ENCODE measurements at places on chromosomes 2 and 18.
A peak's percentile ranks its signal among the peaks of the same experiment; 100 is the strongest.

DNA sequence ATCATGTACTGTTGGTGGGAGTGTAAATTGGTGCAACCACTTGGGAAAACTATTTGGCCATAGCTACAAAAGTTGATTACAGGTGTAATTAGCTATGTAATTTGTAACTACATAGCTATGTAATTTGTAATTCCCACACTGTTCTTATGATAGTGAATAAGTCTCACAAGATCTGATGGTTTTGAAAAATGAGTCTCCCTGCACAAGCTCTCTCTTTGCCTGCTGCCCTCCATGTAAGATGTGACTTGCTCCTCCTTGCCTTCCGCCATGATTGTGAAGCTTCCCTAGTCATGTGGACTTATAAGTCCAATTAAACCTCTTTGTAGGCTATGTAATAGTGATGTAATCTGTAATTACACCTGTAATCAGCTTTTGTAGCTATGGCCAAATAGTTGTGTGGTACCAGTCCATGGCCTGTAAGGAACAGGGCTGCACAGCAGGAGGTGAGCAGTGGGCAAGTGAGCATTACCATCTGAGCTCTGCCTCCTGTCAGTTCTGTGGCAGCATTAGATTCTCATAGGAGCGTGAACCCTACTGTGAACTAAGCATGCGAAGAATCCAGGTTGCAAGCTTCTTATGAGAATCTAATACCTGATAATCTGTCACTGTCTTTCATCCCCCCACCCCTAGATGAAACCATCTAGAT is 133.7 kb upstream of the COPS8 start:
- no peak for DNase-seq

GRCh38 chr2:133317178-133317577 is 251.1 kb downstream of the NCKAP5 start:
- DNase-seq = no peak

DNA sequence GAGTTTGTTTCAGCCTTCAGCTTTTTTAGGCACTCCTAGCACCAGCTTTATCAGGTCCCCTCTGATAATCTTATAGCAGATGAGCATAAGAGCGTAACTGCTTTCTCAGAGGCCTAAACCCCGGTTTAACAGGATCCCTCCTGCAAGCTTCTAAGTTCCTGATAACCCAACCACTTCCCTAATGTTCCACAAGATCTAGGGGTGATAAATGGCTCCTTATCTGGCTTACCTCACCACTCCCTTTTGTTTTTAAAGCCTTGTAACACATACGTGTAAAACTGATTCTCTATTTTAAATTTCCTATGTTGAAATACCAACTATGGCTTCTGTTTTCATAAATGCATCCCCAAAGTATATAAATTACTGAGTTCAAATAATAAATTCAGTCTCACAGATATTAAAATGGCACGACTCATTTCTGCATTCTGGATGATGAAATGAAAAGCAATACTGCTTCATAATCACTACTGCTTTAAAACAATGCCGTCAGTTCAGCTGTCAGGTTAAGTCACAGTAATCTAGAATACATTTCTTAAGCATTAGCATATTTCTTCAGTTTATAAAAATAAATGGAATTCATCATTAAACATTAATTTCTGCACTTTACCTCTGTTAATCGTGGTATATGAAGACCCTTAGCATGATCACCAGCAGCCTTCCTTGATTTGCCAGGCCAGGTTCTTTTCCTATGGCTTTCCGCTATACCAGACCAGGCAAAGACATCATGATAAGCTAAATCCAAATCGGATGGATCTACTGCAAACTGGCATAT is 126.3 kb downstream of the C2orf74 start:
- peak; percentile 19 for DNase-seq

GRCh38 chr2:41572154-41572553 is 475.7 kb upstream of the PKDCC start:
- DNase-seq = no peak

- no peak for DNase-seq
Measured at GRCh38 chr2:30217644-30218337, 13.5 kb upstream of the LBH start.

- DNase-seq = no peak
Measured at GRCh38 chr2:96437512-96437911, 67.6 kb downstream of the NEURL3 start.

- peak; percentile 81 for DNase-seq
Measured at GRCh38 chr18:73785300-73785699, 362.3 kb downstream of the FBXO15 start.

DNA sequence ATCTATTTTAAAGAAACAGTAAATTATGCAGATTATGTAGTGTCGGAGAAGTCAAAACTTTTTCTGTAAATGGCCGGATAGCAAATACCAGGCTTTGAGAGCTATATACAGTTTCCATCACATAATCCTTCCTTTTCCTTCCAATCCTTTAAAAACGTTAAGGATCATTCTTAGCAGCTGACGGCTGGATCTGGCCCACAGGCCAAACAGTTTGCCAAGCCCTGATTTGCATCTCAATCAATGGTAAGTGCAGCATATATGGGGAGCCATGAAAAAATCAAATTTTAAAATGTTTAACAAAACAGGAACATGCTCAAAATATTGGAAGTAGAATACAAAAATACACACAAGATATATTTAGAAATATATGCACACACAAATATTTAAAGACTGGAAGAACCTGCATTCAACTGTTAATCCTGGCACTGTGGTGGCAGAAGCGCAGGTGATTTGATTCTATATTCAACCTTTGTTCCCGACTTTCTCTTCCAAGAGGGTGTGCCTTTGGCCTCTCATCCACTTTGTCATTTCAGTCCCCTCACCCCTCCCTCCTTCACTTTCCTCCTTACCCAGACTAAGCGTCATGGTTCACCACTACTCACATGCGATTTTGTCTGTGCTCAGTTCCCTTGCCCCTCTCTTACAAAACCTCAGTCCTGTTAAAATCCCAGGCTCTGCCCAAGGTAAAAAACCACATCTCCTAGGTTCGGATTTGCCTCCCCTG is 27.3 kb downstream of the NDUFA10 start:
- DNase-seq = no peak

GRCh38 chr2:121237980-121238665 is 46.9 kb downstream of the TFCP2L1 start:
- peak; percentile 33 for DNase-seq

DNA sequence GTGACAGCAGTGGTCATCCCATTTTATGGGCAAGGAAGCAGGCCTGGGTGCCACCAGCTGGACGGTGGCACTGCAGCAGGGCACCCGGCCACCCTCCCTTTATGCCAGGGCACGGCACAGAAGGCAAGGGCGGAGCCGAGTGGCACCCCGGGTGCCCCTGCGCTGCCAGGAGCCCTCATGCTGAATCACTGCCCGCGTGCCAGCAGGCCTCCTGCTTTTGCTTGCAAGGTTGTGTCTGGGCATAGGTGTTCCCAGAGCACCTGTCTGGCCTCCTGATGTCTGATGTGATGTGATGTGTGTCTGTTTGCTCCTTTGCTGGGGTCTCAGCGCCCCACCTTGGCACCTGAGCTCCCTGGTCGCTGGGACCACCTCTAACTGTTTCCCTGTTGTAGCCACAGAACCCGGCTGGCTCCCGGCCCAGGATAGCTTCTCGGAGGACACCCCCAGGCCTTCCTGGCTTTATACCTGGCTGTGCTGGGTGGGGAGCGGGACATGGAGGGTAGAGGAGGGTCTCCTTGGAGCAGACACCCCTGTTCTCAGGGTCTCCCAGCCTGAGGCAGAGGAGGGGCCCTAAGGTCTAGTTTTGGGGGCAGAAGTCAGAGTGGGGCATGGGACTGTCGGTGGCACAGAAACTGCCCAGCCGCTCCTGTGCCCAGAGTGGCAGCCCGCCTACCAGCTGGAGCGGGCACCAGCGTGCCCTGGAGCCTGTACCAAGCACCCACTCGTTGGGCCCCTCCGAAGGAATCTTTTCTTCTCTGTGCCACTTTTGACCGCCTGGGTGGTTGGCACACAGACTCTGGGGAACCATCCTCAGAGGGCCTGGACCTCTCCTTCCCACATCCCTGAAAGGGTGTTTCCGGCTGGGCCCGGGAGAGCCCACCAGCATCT is 3.6 kb downstream of the GPC1 start:
- no peak for DNase-seq

DNA sequence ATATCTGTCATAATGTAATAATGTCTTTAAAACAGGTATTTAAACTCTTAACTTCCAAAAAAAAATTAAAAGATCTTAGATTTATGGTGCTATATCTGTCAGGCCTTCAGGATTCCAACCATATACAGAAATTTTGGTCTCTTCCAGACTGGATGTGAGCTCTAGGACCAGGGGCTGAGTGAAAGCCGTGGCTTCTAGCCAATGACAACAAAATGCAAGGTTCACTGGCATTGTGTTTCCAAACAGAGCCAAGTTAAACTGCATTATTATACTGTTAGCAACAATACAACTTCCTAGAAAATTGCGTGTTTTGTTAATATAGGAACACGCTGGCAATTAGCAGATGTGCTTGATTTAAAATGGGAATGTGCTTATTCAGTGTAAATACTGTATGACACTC is 809.8 kb upstream of the SOX11 start:
- peak; percentile 19 for DNase-seq

- DNase-seq = peak; percentile 84
Measured at GRCh38 chr2:58107803-58108710, 61.5 kb downstream of the VRK2 start.

DNA sequence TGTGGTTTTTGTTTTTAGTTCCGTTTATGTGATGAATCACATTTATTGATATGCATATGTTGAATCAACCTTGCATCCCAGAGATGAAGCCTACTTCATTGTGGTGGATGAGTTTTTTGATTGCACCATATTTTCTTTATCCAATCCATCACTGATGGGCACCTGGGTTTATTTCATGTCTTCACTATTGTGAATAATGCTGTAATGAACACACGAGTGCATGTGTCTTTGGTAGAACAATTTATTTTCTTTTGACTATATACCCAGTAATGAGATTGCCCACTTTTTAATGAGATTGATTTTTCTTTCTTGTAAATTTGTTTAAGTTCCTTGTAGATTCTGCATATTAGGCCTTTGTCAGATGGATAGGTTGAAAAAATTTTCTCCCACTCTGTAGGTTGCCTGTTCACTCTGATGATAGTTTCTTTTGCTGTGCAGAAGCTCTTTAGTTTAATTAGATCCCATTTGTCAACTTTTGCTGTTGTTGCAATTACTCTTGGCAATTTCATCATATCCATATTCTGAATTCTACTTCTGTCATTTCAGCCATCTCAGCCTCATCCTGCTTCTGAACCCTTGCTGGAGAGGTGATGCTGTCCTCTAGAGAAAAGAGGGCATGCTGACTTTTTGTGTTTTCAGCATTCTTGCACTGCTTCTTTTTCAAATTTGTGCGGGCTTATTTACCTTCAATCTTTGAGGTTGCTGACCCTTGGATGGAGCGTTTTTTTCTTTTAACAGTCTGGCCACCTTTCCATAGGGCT is 96.2 kb upstream of the CTAGE1 start:
- DNase-seq = no peak

DNA sequence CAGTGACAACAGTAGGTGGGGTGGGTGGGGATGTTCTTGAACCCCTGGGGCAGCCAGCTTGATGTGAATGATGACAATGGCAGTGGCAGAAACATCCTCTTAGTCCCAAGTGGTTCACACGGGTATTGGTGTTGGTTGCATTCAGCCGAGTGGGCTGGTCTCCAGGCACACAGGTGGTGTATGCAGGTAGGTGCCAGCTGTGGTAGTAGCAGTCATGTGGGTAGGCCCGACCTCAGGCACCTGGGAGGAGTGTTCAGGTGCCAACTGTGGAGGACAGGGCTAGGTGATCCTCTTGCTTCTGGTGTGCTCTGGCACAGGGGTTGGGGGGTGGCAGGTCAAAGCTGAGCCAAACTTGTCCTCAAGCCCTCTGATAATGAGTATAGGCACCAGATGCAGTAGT is 327.6 kb upstream of the CYP26B1 start:
- DNase-seq = no peak

DNA sequence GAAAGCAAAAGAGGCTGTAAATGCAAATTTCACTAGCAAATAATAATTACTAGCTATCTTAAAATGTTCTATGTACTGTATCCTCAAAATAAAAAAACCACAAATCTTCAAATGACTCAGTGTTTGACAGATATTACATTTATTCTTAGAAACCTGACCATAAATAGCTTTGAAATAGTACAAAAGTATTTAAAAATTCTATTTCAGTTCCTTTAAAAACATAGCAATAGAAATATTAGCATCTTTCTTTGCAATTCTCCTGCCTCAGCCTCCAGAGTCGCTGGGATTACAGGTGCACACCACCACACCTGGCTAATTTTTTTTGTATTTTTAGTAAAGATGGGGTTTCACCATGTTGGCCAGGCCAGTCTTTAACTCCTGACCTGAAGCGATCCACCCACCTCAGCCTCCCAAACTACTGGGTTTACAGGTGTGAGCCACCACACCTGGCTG is 50.6 kb downstream of the MSH6 start:
- no peak for DNase-seq

Data from choroid plexus epithelial cell (primary cell).